ENCODE measurements at places on chromosomes 6 and 20.

DNA sequence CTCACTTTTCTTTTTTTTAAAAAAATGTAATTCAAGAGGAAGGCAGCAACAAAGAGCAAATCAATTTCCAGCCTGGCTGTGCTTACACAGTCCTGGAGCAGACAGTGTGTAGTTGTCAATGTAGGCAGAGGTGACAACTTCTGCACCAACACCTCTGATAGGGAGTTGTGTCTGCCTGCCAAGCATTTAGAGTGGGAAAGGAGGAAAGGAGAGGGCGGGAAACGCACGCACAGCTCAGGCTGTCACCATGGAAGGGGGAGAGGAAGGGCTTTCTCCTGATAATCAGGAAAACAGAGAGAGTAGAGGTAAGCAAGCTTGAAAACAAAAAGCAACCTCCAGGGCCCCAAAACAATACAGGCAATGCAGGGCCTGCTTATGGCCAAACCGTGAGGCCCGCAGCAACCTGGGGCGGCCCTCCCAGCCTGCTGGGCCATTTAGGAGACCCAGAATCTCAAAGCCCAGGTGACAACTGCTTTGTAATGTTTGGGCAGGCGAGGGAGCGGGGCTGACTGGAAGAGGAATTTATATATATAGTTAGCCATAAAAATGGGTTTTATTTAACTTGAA is 41.5 kb upstream of the GFOD1 start:
- no peak for DNase-seq

- no peak for DNase-seq
Observed at GRCh38 chr20:1386323-1386722, 6.5 kb downstream of the FKBP1A start.

- DNase-seq = no peak
Observed at GRCh38 chr20:35598899-35599775, 16.5 kb upstream of the SPAG4 start.

GRCh38 chr6:168345896-168346754 is 26.5 kb upstream of the DACT2 start:
- DNase-seq = no peak

GRCh38 chr6:33481192-33481591 is 26.8 kb downstream of the ZBTB9 start:
- DNase-seq = no peak

DNA sequence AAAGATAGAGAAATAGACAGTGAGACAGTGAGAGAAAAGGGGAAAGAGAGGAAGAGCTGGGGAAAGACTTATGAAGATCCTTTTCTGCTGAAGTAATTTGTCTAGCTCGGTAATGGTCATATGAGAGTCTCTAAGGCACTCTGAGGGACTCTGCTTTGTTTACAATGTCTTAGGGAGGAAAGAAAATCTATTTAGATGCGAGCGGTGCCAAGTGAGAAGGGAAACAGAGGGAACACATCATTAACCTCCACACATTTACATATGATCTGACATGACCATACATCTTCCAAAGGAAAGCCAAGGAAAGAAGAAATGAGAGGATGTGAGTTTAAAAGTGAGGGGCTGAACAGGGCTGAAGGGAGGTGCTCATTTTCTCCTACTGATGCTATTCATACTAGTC is 862.3 kb upstream of the CITED2 start:
- DNase-seq = no peak

GRCh38 chr20:60092729-60093128 is 134.5 kb downstream of the CDH26 start:
- no peak for DNase-seq

- DNase-seq = no peak
Observed at GRCh38 chr6:31186052-31186734, 15.7 kb upstream of the POU5F1 start.

DNA sequence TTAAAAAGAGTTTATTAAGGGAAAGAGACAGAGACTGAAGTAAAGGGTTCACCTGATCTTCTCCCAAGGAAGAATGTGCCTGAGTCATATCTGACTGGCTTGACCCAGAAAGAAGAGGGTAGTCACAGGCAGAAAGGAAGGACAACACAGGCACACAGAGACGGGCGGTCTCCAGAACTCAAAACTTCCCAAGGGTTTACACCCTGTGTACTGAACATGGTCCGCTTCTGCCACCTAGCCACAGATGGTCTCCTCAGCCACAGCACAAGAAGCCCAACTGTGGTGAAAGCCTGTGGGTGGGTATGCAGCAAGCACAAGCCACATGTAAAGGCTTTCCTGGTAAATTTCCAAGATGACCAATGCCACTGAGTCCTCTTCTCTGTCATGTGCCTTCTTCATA is 17.2 kb downstream of the UNC5CL start:
- DNase-seq = no peak

- DNase-seq = no peak
Observed at GRCh38 chr6:168132531-168133167, 53.6 kb upstream of the FRMD1 start.

- no peak for DNase-seq
Observed at GRCh38 chr6:25181350-25181724, 97.8 kb upstream of the CARMIL1 start.

GRCh38 chr6:139531148-139532115 is 157.0 kb upstream of the CITED2 start:
- DNase-seq = no peak

- DNase-seq = no peak
Observed at GRCh38 chr6:70846207-70846835, 110.5 kb downstream of the B3GAT2 start.

DNA sequence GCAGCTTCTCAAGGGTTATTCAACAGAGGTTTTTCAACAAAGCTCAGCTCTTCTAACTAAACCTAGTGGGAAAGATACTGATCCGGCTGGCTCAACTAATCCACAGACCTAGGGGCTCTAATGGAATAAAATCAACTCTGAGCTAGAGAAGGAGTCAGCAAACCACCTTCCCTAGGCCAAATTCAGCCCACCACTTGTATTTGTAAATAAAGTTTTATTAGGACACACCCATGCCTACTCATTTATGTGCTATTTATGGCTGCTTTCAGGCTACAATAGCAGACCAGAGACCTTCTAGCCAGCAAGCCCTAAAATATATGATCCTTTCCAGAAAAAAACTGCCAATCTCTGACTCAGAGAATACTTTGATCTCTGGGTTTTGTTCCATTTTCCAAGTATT is 6.0 kb upstream of the RAB22A start:
- DNase-seq = no peak

- DNase-seq = no peak
Observed at GRCh38 chr20:18822832-18823231, 9.2 kb downstream of the SCP2D1 start.

- no peak for DNase-seq
Observed at GRCh38 chr6:3725145-3726047, 26.1 kb downstream of the PXDC1 start.

DNA sequence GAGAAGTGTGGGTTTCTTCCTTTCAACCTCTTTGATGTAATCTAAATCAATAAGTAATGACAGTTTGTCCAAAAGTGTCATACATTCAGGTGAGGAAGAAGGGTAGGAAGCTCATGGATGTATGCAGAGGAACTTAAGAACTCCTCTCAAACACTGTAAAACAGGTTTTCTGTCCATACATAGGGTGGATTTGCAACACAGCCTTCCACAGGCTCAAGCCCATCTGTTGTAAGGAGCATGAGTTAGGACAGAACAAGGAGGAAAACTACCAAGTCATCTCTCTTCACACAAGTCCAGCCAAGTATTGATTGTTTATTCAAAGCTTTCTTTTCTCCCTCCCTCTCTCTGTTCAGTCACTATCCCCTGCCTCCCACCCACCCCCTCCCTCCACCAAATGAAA is 49.0 kb upstream of the CDYL start:
- DNase-seq = no peak

- no peak for DNase-seq
Observed at GRCh38 chr6:5754904-5755303, 251.8 kb downstream of the NRN1 start.
